Activated CD8-positive, alpha-beta memory T cell treated with anti-CD3 and anti-CD28 coated beads for 1 hour (primary cell): ENCODE measurements at places on chromosomes 7 and 10.

GRCh38 chr10:129033790-129034272, 433.2 kb upstream of the MGMT start:
- no peak for DNase-seq

GRCh38 chr7:93985101-93985500, 19.1 kb downstream of the BET1 start:
- no peak for DNase-seq

DNA sequence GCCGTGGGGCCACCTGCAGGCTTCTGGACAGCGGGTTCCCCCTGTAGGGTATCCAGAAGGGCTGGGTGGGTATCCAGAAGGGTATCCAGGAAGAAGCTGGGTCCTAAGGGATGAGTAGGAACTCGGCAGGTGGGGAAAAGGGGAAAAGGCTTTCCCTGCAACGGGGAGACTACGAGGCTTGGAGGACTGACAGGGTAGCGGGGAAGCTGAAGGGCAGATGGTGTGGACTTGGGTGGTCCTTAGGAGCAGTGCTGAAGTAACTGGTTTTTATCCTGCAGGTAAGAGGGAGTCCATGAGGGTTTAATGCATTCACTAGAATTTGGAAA, 525 bp downstream of the UBE2D4 start:
- no peak for DNase-seq

DNA sequence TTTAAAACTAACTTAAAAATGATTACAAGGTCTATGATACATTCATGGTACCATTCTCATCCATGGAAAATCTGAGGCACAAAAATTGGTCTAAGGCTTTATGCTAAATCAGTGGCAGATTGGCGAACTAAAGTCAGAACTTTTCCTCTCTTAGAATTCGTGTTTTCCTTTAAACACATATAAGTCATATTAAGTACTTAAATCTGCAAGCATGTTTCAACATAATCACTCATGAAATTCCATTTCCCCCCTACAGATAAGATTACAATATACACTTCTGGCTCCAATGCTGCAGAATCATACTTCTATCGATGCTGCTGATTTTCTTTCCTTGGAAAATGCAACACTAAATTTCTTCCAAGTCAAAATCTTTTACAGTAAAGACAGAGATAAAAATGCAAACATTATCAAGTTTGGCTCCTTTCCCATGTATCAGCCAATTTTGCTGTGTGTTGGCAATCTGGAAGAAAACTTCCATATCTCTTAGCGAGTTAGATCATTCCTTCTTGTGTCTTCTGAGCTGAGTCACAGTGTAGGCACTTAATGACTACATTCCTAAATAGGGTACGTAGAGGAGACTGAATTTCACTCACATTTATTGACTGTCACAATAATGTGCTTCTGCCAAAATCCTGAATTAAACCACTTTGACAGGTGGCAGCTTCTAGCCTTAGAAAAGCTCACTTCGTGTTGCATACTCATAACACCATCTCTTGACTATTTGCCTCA, 76.4 kb upstream of the LRRC17 start:
- no peak for DNase-seq

GRCh38 chr7:82592416-82592815, 148.8 kb upstream of the CACNA2D1 start:
- DNase-seq, result no peak

DNA sequence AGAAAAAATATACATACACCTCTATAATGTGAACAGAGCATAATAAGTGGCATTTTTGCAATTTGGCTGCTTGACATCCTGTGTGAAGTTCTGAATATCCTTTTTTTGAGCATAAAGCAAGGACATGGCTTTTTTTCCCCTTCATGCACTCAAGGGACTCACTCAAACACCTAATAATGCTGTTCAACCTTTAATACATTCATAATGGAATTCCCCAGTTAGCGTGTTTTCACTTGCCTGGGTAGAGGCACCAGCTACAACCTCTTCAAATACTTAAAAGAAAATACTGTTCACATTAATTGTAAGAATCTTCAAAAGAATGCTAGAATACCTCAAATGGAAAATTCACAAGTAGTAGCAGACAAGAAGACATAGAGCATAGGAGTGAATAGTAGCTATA, 316.8 kb downstream of the PCDH15 start:
- no peak for DNase-seq
